ENCODE measurements at places on chromosomes 13 and 19.

DNA sequence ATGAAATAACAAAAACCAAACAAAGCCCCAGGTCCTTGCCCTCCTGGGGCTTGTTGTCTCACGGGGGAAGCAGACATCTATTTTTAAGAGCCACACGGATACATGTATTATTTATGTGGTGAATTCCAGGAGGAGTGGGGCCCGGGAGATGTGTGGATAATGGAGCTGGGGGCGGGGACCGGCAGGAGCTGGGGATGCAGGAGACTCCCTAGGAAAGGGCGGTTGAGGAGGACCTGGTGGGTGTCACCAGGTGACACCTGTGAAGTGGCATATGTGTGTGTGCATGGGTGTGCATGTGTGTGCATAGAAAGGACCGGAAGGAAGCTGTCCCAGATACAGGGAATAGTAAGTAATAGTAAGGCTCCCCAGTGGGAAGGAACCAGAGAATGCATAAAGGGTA is 148.9 kb downstream of the URI1 start:
- peak; percentile 36 for DNase-seq

DNA sequence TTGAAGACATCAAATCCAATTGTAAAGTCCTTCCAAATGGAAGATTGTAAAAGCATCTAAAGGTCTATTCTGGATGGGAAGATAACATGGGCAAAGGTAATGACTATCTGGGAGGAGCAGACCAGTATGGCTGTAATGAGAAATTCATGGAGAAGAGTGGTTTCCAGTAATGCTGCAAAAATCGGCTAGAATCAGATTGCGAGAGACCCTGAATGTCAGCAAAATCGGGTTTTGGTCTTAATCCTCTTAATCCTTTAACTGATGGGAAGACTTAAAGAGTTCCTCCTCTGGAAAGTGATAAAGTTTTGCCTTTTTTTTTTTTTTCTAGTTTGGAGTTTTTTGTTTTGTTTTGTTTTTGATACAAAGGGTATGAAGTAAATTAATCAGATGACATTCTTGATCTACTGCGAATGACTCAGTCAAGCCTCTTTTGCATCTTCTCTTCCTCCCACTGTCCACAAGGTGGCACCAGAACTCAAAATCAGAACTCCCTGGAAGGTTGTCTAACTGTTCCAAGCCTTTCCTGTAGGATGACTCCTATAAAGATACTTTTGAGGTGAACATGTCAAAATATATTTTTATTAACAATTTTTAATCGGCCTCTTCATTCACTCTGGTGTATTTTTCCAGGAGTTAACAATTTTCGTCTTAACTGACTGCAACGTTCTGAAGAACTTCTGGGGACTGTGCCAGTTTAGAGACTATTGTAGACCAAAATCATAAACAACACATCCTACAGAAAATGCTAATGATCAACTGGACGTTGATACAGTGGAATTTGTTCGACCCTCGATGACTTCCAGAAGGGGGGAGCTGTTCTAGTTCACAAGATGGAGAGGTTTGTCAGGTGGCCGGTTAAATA is 213.3 kb upstream of the MIR17HG start:
- DNase-seq, result no peak

DNA sequence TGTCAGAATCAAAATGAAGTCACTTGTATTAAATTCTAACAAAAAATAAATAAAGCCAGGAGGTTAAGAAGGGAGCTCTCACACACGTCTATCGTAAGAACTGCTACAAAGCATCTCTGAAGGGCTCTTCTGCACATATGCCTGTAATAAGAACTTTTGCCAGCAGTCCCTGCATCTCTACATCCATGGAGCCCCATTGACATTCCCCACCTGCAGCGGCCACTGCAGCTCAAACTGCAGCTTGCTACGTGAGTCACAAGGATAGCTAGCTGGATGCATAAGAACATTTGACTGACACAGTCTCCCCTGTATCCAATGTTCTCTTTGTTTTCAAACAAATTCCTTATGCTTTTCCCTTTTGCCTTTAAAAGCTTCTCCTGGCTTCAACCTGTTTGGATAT is 68.3 kb downstream of the DNAJC3 start:
- no peak for DNase-seq

GRCh38 chr13:29594710-29595379 is 643 bp downstream of the SLC7A1 start:
- peak; percentile 90 for DNase-seq

DNA sequence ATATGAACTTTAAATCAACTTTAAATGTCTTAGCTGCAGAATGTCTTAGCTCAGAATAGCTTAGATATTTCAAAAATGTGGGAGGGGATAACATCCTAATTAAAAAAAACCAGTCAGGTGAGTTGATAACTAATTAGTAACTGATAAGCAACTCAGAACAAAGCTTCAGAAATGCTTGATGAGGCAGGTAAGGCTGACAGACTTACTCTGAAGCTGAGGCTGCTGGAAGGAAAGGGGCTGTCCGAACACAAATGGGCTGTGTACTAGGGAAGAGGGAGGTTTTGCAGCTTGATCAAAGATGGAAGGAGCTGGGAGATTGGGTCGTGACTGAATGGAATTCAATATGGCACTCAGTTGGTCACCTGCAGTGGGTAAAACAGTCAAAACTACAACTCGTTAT is 91.2 kb upstream of the FBXL3 start:
- no peak for DNase-seq

- DNase-seq, result no peak
Observed at GRCh38 chr13:71714802-71715375, 152.1 kb downstream of the DACH1 start.

Data from upper lobe of right lung (tissue), 1 donor.